ENCODE measurements at places on chromosomes 7 and 10. TPM values are rescaled to one million over a fixed set of nuclear protein-coding genes. Genes with fewer than 3 reads are reported as not detected.

The CAV1 gene
- 239 TPM for total RNA-seq

DNA sequence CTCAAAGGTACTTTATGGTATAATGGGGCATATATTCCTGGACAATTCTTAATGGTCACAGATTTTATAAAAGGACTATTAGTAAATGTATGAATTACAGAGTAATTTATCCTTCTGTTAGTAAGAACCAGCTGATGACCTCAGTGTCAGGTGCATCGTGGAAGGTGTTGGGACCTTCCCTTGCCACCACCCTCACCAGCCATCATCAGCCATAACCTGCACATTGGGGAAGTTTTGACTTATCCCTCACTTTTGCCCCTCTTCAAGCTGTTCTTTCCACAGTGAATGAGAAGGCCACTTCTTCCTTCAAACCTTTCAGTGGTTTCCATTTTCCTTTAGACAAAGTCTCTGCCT, 52.2 kb downstream of the FIGNL1 start:
- no peak for DNase-seq

DNA sequence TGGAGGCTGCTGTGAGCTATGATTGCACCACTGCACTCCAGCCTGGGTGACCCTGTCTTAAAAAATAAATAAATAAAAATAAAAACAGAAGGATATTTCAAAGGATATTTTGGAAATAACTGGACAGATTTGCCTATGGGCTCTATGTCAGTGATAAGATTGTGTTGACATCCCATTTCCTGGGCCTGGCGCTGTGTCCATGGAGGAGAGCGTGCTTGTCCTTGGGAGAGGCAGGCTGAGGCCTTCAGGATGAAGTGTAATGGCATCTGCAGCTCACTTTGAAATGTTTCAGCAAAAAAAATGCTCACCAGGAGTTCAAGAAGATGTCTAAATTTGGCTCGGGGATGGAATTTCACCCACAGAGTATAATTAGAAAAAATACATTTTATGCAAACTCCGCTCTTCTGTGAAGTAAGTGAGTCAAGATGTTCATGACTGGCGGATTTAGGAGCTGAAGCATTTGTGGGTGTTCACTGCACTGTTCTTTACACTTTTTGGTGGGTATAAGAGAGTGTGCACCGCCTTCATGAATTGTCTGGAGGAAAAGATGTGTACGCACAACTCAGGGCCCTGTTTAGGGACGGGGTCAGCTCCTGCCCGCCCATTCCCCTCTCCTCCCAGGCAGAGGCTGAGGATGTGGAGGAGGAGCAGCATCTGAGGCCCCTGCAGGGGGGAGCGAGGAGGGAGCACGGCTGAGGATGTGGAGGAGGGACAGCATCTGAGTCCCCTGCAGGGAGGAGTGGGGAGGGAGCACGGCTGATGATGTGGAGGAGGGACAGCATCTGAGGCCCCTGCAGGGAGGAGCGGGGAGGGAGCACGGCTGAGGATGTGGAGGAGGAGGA, 18.5 kb upstream of the FOXL3 start:
- DNase-seq = no peak

GRCh38 chr7:44048031-44048795, 3.7 kb downstream of the DBNL start:
- DNase-seq = no peak

DNA sequence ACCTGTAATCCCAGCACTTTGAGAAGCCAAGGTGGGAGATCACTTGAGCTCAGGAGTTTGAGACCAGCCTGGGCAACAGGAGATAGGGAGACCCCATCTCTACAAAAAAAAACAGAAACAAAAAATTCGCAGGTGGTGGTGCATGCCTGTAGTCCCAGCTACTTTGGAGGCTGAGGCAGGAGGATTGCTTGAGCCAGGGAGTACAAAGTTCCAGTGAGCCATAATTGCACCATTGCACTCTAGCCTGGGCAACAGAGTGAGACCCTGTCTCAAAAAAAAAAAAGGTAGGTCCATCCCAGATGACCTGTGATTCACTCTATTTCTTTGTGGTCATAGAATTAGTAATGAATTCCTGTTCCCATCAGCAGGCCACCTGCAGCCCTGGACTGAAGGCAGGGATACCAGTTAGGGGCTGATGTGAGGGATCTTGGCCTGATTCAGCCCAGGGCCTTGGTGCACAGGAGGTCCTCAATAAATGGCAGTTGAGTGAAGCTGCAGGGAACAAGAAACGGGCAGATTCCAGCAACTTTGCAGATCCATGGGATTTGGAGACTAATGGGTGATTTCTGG, at the start of gene MYH16:
MYH16 (plus strand) TSS at position 364 of the 570 bp plus-strand sequence.
- DNase-seq = no peak

Measured in mucosa of gallbladder (tissue), 1 donor.